ENCODE measurements at places on chromosomes 1 and 21.

DNA sequence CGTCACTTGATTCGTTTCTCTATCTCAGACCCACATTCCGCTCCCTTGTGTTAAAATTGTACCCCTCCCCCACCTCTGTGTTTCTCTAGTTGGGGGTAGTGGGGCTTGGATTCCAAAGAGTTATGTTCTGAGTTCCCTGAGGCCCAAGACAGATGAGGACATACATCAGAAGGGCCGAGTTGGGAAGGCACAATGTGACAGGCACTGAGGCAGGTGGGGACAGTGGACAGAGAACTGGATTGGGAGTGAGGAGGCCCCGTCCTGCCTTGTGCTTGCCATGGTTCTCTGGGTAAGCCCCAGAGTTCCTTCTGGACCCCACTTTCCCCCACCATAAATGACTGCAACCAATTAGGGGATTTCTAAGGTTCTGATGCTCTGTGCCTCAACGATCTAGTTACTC lies 80.5 kb upstream of the ETV3 start:
- no peak for DNase-seq

- no peak for DNase-seq
Measured at GRCh38 chr1:77267035-77267434, 14.8 kb upstream of the AK5 start.

DNA sequence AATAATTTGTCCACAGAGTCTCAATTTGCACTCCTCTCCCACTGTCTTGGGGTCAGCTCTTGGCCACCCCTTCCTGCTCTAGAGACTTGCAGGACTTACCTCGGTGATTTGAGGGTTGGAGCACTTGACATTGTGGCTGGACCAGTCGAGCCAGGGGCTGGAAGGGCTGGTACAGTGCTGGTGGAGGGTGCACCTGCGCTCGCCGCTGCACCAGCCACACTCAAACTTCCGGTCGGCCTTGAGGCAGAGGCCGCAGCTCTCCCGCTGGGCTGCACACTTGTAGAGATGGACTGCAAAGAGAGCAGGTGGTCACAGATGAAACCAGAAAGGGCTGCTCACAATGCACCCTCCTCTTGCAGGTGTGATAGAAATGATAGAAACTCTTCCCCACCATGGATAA lies 165.0 kb downstream of the PLXNA2 start:
- no peak for DNase-seq

- DNase-seq: no peak
Measured at GRCh38 chr1:213110349-213111300, 59.6 kb downstream of the RPS6KC1 start.

DNA sequence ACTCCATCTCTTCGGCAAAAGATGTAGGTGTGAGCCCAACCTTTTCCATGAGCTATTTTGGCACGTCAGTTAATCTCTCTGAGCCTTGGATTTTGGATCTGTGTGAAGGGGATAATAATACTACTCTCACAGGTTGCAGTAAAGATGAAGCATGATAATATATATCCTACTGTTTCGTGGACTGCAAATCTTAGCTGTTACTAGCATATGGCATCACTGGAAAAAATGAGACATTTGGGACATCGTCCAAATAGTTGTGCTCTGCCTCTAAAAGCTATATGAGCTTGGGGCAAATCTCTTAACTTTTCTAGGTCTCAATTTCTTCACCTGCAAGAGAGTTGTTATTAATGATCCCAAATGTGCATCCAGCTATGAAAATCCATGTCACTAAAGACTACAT lies 147.4 kb upstream of the ZRANB2 start:
- DNase-seq: no peak

DNA sequence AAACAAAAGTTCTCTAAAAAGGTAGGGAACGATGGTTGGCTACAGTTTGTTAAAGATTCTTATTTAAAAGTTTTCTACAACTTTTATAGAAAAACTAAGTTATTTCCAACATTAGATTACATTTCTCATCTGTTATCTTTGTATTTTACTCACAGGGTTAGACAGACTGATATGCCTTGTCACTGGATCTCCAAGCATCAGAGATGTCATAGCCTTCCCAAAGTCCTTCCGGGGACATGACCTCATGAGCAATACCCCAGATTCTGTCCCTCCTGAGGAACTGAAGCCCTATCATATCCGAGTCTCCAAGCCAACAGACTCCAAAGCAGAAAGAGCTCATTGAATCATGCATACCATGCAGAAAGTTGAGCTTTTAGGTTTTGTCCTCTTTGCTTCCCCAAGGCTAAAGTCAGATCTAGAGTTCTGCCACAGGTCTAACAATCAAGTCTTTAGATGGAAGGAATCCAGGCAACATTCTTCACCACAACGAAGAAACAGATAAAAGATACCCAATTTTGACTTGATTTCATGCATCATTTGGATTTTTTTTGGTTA lies 10.3 kb downstream of the GAS5 start:
- DNase-seq: no peak

DNA sequence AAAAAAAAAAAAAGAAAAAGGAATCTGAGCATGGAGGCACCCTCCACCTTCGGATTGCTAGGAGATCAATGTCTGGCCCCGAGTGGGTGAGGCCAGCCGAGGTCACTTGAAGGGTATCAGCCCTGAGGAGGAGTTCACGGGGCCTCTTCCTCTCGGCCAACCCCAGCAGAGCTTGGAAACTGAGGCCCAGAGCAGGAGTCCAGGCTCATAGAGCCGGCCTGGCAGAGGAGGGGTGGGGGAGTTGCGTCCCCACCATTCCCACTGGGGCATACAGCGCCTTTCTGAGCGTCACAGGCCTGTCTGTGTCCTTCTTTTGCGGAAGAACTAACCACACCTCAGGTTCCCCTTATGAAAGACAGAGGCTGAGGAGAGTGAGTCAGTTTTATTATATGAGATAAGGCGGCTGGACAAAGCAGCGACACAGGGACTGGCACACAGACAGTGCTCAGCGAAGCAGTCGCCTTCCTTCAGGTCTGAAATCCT lies 17.1 kb upstream of the EPHA2 start:
- DNase-seq: no peak

- no peak for DNase-seq
Measured at GRCh38 chr1:73701826-73702225, 496.1 kb downstream of the LRRIQ3 start.

GRCh38 chr1:6271554-6271953 lies 10.7 kb upstream of the GPR153 start:
- no peak for DNase-seq

DNA sequence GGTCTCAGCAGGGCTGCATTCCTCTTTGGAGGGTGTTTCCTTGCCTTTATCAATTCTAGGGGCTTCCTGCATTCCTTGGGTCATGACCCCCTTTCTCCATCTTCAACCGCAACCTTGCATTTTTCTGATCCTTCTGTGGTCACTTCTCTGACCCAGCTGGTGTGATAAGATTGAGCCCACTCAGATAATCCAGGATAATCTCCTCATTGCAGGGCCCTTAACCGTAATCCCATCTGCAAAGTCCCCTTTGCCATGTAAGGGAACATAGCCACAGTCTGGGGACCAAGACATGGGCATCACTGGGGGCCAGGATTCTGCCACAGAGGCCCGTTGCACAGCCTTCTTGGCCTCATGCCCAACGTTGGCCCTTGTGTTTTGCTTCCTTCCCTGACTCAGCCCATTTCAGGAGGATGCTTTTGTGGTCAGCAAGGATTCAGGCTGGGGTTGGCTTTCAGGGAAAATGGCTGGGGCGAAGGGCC lies 35.0 kb upstream of the IL19 start:
- no peak for DNase-seq

DNA sequence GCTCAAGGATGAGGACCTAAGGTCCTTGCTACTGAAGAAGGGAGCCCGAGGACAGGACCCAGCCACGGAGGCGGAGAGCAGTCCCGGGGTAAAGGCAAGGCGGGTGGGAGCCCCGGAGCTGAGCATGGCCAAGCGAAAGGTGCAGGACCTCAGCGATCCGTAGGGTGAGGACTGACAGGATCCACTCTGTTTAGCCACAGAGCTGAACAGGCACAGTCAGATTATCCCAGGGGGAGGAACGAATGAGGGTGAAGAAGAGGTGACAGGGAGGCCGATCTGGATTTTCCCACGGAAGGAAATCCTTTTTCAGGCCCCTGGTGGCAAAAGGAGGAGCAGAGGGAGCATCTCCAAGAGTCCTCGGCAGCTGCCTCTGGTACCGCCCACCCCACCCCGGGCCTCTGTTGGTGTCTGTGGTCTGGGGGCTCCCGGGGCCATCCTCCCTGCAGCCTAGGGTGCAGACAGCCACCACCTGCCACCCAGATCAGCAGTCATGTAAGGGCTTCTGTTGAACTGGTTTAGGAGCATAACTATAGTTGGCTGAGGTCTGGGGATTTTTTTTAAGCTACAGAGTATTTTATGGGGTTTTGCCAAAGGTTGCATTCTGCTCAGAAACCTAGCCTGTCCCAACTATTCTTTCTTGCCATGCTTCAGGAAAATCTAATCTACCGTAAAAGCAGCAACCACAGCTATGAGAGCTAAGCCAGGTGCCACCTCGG lies 32.3 kb upstream of the LBR start:
- DNase-seq: no peak

DNA sequence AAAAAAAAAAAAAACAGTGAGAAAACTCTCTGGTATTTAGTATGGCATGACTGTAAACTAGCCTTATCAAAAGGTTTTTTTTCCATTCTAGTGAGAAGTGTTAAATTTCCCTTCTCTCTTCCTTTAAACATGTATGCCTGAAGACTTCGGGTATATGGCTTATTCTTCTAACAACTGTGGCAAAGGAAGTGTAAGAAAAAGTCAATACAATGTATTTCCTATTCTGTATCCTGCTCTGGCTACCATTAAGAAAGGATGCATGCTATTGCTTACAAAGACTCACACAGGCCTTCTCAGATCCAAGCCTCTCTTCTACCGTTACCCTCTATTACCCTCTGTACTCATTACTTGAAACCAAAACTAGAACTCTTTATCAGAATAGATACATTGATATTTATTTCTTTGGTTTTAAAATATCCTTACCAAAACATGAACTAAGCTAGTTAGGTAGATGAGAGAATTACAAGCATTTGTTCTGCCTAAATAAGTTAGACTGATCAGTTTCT lies 8.4 kb downstream of the CEPT1 start:
- no peak for DNase-seq

All from GOT3 (cell line).